ENCODE measurements at places on chromosomes 3 and 15.

- DNase-seq: no peak
Observed at GRCh38 chr15:73585871-73586654, 47.1 kb downstream of the NPTN start.

- no peak for DNase-seq
Observed at GRCh38 chr3:118782755-118783202, 251.9 kb downstream of the IGSF11 start.

GRCh38 chr3:154184582-154184981, 63.4 kb downstream of the ARHGEF26 start:
- DNase-seq: no peak

GRCh38 chr15:22780267-22780666, 6.2 kb upstream of the NIPA1 start:
- no peak for DNase-seq

DNA sequence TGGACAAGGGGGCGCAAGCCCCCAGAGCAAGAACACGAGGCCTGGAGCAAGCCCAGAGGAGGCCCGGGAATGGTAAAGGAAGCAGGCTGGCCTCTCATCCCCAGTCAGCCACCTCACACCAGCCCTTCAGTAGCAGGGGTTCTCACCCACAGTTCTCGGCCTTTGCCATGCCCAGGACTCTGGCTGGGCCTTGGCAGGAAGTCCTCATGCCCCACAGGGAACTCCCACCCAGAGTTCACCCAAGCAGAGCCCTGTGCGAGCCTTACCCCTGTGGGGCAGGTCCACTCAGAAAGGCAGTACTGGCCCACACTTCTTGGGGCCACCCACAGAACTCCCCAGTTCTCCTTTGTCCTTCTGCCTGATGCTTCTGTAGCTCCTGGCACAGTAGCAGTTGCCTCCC, 30.3 kb downstream of the CYP11A1 start:
- DNase-seq: no peak

GRCh38 chr3:124843506-124844177, 43.5 kb downstream of the ITGB5 start:
- DNase-seq: no peak
